ENCODE measurements at places on chromosomes 7 and 10.
A peak's percentile ranks its signal among the peaks of the same experiment; 100 is the strongest.

GRCh38 chr10:93458821-93459257 is 23.3 kb downstream of the MYOF start:
- no peak for DNase-seq

GRCh38 chr7:25756601-25757000 is 395.4 kb upstream of the NFE2L3 start:
- DNase-seq: no peak

GRCh38 chr7:585229-585711 is 65.6 kb upstream of the PDGFA start:
- no peak for DNase-seq

DNA sequence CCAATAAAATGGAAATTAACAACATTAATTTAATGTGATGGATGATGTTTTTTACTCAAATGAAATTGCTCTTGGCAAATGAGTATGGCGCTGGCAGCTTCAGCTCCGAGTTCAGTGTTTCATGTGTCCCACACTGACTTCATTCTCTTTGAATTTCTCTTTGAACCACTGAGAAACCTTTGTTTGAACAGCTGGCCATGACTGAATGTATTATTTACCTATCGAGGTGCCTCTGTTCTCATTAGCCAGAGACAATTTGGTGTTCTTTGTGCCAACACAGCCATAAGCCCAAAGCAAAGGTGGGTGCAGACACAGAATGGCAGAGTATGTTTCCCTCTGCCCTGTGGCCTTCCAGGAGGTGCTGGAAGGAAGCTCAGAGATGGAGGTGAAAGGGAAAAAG is 42.1 kb downstream of the TMEM178B start:
- no peak for DNase-seq

- peak; percentile 17 for DNase-seq
Measured at GRCh38 chr7:50142425-50143017, 49.5 kb upstream of the ZPBP start.

GRCh38 chr7:47370461-47371042 is 211.4 kb downstream of the TNS3 start:
- DNase-seq: no peak

GRCh38 chr10:128812000-128812399 is 655.0 kb upstream of the MGMT start:
- no peak for DNase-seq

GRCh38 chr7:137164251-137164650 is 179.3 kb downstream of the PTN start:
- DNase-seq: no peak

DNA sequence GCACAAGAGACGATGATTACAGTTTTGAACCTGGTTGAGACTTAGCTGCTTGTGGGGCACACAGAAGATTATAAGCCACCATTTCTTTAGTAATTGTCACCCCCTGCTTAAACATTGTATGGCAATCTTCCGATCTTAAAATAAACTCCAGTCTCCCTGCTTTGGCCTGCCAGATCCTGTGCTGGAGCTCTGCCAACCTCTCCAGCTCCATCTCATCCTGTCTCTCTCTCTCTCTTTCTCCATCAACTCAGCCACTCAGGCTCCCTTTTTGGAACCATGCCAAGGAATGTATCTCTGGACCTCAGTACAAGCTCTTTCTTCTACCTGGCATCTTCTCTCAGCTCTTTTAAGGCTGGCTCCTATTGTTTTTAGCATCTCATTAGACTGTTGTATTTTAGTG is 1053.2 kb downstream of the REEP3 start:
- no peak for DNase-seq

DNA sequence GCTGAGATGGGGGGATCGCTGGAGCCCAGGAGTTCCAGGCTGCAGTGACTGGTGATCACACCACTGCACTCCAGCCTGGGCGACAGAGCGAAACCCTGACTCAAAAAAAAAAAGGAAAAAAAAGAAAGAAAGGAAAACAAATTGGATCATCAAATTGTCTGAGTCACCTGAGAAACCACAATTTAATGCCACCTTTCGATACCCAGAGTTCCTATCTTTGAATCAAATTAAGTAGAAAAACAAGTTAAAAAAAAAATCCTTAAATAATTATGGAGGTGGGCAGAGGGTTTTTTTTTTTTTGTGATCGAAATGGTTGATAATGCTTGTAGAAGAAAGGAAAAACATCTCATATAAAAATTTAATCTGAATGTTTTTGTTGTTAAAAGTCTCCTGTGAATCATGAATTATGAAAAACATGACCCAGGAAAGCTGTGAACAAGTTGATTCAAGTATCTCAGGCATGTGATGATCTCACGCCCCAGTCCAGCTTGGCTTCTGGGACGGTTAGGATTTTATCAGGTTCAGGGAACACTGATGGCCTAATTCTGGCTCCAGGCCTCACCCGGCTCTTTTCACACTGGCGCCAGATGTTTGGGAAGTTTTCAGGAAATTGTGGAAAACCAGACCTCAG is 25.3 kb upstream of the CUX1 start:
- no peak for DNase-seq

DNA sequence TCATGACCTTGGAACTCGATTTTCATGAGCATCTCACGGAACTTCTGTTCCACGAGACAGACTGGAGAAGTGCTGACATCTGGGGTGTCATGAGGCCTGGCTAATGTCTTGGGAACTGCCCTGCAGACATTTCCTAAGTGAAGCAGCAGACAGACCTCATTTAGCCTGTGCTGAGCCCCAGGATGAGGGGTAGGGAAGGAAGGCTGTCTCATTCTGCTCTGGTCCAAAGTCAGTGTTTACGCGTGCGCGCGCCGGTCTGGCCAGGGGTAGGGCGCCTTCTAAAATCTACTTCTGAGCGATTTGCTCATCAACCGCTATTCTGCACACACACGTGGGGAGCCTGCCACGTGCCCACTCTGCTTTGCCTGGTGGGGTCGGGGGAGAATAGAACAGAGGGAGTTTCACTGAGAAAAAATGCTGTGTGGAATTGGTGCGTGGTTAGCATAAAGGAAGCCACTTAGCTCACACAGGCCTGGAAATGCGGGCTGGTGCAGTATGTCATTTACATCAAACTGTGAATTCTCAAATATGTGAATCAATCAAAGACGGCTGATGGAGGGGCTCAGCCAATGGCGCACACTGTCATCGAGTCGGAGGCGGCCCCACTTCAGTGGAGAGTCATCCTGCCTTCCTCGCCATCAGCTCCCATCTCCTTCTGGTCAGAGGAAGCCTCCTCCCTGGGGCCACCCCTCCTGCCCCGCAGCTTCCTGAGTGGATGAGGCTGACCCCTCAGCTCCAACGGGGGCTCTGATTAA is 335.1 kb downstream of the ADARB2 start:
- DNase-seq: no peak

GRCh38 chr7:131292141-131292905 is 35.4 kb upstream of the MKLN1 start:
- no peak for DNase-seq

GRCh38 chr7:99252166-99252895 is 20.3 kb upstream of the MYH16 start:
- no peak for DNase-seq

DNA sequence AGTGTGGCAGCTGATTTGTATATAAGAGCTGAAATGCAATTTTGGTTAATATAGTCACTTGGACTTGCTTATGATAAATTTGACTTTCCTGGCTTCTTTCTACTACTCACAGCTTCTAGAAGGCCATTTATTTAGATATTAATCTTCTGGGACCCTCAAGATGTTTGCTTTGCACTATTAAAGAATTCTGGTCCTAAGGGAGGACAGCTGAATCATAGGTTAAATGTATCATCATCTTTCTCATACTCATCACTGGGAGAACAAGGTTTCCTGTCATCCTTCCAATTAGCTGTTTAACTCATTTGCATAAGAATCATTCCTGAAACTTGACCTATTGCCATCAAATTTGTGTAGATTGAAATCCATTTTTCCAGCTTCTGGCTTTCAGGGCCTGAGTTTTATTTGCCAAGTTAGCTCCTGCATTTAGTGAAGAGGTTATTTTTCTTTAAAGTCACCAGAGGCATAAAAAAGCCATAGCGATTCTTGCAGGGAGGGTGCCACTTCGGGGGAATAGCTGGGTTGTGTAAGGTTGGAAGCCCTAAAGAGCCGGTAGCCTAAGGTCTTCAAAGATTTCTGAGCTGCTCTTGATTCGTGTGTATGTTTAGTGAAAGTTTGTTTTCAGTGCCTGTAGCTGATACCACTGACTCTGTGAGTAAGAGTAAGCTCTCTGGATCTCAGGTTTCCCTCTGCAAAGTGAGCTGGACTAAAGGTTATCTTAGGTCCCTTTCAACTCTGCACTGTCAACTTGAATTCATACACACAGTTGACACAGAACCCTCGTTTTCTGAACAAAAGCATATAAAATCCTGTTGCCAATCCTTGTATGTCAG is 4.3 kb downstream of the MAP3K8 start:
- no peak for DNase-seq

- no peak for DNase-seq
Measured at GRCh38 chr7:20203316-20203715, 13.9 kb downstream of the MACC1 start.

DNA sequence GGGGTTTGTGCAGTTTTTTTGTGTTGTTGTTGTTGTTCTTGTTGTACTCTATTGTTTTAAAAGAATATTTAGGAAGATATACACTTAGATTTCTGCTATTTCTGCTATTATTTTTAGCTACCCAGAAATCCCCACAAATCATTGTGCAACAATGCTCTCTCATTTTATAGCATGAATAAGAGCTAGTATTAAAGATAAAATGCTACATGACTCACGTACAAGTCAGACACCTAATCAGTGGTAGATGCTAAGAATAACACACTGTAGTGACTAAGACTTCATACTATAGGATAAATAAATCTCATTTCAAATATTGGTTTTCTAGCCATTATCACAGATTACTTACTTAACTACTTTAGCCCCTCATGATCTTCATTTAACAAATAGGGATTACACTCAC is 920.5 kb downstream of the KCNMA1 start:
- DNase-seq: no peak

- DNase-seq: no peak
Measured at GRCh38 chr10:118682533-118682932, 72.2 kb downstream of the CACUL1 start.

All from putamen (tissue), 1 donor.